ENCODE measurements at places on chromosomes 2 and 18.
A peak's percentile ranks its signal among the peaks of the same experiment; 100 is the strongest.

GRCh38 chr18:79227621-79228020, 158.4 kb downstream of the ATP9B start:
- DNase-seq: no peak

- DNase-seq: no peak
Measured at GRCh38 chr2:168171059-168171762, 76.2 kb downstream of the STK39 start.

DNA sequence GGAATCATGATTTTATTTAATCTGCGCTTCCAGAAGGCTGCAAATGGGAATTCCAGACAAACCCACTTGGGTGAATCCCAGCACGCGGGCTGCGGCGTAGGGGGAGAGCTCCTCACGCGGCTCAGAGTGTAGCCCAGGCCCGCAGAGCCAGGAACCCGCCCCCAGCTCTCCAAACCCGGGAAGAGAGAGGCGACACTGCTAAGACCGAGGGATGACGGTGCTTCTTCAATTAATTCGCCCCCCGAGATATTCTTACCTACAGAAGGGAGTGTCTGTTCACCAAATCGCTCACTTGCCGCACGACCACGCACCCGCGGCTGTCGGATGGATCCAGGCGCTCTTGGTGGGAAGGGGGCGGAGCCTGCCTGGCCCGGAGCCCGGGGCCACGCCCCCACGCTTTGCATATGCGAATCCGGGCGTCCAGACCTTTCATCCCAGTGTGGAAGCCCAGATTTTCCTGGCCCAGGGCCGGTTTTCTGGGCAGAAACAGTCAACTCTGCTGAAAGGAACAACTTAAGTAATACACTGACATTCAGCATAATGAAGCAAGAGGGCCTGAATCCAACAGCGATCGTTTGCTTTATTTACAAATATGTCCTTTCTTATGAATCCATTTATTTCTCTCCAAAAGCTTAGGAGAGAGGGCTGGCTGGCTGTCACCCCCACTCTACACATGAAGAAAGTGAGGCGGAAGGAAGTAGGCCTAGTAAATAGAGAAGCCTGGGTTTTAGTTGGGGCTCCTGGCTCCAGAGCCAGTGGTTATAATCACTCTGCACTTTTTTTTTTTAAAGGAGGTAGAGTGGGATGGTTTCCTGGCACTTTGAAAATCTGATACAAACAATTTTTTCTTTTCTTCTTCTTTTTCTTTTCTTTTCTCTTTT, at the start of gene SLC19A3:
TSS of gene SLC19A3 (minus strand) at position 342 of the 881 bp plus-strand sequence. CDS start 15,710 bp downstream, outside the sequence.
- no peak for DNase-seq

- no peak for DNase-seq
Measured at GRCh38 chr18:45201489-45201888, 413.8 kb upstream of the SLC14A2 start.

- no peak for DNase-seq
Measured at GRCh38 chr18:34976534-34976898, 64.7 kb upstream of the MAPRE2 start.

DNA sequence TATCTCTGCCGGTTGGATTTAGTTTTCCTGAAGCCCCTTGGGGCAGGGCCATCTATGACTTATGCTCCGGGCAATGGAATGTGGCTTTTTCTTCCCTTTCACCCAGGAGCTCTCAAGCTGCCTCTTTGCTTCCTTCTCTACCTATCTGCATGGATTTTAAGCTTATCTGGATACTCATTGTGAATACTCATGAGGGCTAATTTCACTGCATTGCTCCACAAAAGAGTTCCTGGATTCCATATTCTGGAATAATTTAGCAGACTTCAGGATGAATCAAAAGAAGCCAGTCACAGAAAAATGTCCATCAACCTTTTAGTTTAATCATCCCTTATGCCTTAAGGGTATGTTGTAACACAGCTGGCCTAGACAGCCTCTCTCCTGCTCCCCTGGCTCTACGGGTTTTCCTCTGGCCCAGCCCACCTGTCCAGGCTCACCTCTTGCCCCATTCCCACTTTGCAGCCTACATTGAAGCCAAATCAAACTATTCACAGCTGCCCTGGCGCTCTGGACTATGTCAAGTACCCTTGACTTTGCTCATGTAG, 122.8 kb upstream of the RMDN2 start:
- no peak for DNase-seq

DNA sequence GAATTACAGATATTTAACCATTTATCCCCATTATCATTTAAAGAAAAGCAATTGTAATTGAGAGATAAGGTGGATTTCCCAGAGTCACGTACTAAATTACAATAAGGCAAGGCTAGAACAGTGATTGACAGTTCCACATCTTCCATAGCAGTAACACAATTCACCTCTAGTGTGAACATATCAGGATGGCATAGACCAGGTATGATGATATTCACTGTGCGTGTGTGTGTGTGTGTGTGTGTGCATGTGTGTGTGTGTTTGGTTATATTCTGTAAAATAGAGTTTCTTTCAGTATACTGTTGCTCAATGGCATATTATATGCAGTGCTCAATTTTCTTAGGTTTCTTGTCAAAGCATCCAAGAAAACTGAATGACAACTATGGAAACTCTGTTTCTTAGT, 1.7 kb downstream of the SCN2A start:
- no peak for DNase-seq

GRCh38 chr2:224764565-224765236, 48.5 kb upstream of the CCDC195 start:
- no peak for DNase-seq

DNA sequence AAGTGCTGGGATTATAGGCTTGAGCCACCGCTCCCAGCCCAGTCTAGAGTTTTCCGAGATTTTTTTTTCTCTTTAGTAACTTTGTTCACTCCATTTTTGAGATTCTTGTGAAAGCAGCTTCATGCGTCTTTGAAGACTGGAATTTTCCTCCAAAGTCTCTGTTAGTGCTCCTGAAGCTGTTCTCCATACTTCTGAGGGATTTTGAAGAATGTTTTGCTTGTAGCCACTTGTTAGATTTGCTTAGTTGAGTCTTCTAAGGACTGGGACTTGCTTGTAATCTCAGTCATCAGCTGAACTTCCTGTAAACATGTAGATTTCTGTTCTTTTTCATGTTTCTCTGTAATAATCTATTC, 234.3 kb downstream of the MYCN start:
- no peak for DNase-seq

DNA sequence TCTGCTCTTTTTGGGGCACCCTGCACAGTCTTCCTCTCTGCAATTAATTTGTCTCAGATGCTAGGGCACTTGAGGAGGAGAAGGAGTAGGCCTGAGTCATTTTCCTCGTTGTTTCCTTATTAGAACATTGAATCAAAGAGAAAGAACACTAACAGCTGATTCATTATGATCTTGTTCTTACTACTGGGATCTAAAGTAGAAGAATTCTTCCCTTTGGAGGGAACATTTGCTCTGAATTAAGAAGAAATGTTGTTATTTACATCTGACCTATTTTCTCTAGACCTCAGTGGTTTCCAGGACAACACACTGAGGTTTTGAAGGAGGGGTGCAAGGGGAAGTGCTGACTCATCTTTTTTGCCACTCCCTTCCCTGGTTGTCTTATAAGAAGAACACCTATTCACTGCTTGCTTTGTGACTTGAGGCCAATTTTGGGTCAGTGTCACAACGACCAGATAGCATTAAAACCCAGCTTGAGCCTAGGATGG, 24.3 kb upstream of the STAT1 start:
- DNase-seq: no peak

DNA sequence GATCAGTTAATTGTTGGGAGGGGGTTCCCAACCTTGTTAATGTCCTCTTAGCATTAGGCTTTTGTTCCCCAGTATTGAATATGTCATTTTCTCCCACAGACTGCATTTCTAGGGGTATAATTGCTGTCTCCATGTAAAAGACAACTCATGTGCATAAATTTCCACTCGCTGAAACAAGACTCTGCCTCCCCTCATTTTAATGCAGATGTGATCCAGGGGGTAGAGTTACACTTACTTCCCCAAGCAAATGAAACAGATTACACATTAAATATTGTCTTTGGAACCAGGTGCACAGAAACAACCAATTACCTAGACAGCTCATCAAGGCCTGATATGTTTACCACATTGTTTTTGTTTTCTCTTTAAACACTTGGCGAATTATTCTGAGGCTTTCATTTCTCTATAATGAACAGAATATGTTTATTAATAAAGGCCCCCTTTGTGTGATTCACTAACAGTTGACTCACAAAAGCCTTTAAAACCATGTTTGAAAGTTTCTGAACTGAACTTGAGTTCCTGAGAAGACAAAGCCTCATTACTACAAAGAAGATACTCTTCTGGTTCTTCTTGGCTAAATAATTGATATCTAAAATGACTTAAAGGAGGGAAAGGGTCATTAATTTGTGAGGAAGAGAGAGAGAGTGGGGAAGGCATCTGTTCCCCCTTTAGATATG, 15.0 kb upstream of the ACVR1 start:
- DNase-seq: no peak

DNA sequence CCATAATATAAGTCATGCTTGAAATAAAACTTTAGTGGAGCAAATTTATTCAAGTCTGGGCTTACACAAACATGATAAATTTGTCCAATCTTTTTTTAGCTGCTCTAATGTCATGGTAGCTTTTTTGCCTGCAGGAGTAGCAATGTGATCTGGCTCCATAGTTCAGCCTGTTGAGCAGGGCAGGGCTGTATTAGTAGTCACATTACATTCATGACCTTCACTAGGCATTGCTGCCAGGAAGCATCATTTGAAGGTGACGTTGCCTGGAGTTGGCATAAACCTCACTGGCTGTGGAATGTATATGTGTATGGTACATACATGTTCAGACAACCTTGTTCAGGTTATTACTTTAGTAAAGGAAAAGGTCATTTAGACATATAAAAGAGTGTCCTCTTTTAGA, 76.6 kb downstream of the CCDC85A start:
- DNase-seq: no peak

DNA sequence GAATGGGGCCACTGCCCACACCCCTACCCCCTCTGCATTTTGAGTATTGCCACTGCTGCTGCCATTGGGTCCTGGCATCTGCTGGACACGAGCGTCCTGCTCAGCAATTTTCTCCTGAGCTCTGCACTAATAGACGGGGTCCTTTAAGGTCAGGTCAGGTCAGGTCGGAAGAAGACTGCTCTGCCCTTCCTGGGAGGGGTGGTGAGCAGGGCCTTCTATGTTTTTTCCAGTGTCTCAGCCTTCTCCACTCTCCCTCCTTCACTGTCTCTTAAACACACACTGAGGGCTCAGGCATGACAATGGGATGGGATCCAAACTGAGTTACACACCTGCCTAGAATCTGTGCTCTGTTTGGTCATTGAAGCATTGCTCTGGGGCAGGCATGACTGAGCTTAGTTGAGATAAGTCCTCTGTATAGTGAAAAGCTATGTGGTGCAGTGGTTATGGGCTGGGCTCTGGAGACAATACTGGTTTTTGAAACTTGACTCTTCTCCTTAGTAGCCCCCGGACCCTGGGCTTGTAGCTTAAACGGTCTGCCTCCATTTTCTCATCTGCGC, 10.6 kb downstream of the MYO1B start:
- DNase-seq: no peak

GRCh38 chr2:241769819-241770184, 6.8 kb upstream of the GAL3ST2 start:
- no peak for DNase-seq

GRCh38 chr18:38552732-38553321, 987.2 kb upstream of the CELF4 start:
- DNase-seq: no peak

DNA sequence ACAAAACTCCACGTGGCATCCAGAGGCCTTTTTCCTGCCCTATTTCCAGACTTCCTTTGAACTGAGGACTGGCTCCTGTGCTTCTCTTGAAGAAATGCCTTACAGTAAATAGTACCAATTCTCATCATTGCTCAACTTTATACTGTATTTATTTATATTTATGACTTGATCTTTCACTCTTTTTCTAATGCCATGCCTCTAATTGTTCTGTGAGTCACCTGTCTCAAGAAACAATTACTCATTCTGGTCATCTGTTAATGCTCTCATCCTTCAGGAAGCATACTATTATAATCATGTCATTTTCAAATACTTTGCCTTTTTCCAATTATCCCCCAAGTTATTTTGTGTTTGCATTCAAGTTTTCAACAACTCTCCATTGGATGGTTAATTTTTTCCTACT, 85.9 kb downstream of the DCDC2C start:
- DNase-seq: no peak

GRCh38 chr2:188785490-188785889, 188.7 kb upstream of the COL3A1 start:
- DNase-seq: no peak

GRCh38 chr18:59083136-59083818, 56.4 kb upstream of the SEC11C start:
- no peak for DNase-seq

GRCh38 chr2:30349691-30350090, 97.4 kb upstream of the LCLAT1 start:
- no peak for DNase-seq

DNA sequence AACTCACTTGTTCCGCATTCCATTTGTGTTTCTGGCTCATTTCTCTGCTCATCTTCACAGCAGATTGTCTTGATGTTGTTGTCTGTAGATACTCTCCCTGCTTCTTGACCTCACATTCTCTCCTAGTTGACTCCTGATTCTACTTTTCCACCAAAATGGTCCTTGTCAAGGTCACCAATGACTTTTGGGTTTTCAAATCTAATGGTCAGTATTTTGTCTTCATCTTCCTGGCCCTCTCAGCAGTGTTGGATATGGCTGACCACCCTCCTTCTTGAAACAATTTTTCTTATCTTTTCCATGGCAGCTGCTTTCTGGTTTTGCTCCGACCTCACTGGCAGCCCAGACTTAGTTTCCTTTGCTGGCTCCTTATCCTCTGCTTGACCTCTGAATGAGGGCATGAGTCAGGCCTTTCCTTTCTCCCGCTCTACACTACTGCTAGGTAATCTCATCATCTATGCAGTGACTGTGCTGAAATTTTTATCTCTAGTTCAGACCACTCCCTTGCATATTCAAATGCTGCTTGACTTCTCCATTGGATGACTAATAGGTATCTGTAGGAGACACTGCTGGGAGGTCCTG, 386.6 kb upstream of the SPRED2 start:
- DNase-seq: no peak

- DNase-seq: peak; percentile 17
Measured at GRCh38 chr2:165113414-165113813, 90.4 kb downstream of the SCN3A start.

DNA sequence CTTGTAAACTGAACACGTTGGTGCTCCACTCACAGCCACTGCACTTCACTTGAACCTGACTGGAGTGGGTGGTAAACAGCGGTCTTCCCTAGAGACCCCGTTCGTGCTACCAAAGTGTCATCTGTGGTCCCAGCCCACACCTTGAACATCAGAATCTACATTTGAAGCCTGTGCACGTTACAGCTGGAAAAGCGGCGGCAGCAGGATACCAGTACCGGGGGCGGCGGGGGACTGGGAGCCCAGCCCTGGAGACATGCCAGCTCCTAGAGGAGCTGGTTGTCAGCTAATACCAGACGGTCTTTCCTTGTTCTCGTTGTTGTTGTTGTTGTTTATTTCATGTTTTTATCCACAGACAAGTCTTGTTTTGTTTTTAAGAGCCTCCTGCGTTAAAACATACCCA, 156.7 kb downstream of the WDSUB1 start:
- no peak for DNase-seq

DNA sequence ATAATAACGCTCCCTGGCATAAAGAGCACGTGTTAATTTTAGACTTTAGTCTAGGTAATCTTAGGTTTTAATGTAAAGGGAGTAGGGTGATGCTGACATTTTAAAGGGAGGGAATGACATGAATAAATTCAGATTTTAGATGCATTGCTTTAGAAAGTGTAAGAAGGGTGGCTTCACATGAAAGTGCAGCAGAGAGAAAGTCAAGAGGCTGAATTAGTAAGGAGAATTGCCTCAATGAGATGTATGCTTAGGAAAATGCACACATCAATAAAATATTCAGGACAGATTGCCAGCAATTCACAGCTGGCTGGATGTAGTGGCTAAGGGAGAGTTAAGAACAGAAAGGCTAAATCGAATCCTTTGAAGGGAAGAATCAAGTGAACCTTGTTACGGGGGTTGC, 165.5 kb upstream of the CDH19 start:
- no peak for DNase-seq

Measured in non-pigmented ciliary epithelial cell (primary cell).